CD4-positive, alpha-beta T cell treated with Interleukin-17A for 4 hours (primary cell): ENCODE measurements at places on chromosomes 2 and 18.

DNA sequence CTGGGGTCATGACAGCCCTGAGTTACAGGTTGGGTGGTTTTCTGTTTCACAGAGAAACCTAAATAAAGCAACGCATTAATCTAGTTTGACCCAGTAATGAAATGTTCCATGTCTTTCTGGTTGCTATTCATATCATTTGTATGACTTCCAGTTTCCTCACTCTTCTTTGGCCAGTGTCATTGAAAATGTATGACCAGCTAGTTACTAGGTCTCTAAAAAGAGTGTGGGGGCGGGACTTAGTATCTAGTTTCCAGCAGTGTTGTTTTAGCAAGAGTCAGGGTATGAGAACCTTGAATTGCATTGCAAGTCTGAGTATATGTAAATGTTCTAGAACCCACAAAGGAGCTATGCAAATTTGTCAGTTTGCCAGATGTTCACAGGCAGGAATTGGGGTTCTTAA lies 47.7 kb downstream of the SLC9A2 start:
- no peak for DNase-seq

DNA sequence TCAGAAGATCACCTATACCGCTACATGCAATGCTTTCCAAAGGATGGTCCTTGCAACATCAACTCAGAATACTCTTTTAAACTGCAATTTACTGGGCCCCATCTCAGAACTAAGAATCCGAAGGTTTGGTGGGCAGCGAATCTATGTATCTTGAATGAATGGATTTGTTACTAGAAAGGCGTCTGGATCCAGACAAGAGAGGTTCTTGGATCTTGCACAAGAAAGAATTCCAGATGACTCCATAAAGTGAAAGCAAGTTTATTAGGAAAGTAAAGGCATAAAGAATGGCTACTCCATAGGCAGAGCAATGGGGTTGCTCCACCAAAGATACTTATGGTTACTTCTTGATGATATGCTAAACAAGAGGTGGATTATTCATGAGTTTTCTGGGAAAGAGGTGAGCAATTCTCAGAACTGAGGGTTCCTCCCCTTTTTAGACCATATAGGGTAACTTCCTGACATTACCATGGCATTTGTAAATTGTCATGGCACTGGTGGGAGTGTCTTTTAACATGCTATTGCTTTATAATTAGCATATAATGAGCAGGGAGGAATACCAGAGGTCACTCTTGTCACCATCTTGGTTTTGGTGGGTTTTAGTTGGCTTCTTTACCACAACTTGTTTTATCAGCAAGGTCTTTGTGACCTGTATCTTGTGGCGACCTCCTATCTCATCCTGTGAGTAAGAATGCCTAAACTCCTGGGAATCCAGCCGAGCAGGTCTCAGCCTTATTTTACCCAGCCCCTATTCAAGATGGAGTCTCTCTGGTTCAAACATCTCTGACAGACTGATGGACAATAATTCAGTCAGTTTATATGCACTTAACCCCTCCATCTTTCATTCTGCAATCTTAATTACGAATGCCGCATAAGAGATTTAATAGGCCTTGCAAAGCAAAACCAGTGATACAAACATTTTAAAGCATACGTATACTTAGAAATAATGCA lies 7.5 kb upstream of the RMDN2 start:
- DNase-seq: no peak

GRCh38 chr2:2742726-2743125 lies 411.7 kb upstream of the MYT1L start:
- DNase-seq: no peak

GRCh38 chr2:323035-323434 lies 35.1 kb upstream of the ALKAL2 start:
- DNase-seq: no peak

DNA sequence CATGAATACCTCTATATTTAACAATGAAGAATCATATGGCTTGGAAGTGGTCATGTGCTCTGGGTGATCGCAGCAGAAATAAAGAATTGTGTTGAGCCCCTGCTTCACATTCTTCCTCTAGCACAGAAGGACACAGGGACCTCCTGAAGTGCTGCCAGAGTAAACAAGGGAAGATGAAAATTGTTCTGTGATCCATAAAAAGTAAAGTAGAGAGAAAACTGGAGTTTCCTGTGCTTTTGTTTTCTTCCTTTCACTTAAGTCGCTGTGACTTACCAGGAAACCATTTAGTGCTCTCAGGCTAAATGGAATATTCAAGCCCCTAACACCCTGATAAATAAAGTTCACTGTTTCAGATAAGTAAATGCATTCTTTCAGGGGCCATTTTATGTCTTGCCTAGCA lies 1173.6 kb upstream of the CHAC2 start:
- no peak for DNase-seq

DNA sequence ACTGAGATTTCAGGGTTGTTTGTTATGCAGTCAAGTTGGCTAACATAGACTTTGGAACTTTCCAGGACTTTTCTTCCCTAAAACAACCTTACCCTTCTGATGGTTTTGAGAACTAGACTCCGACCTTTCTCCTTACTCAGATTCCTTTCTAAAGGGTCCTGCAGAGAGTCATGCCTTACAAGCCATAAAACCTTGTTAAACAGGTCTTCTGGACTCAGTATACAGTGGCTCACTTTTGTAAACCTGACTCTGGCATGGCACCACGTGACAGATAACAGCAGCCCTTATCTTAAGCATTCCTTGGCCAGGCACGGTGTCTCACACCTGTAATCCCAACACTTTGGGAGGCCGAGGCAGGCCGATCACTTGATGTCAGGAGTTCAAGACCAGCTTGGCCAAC lies 253.2 kb upstream of the RAB6C start:
- DNase-seq: no peak

- no peak for DNase-seq
These were observed 27.2 kb upstream of the PDIA6 start for GRCh38 chr2:10839813-10840212.

DNA sequence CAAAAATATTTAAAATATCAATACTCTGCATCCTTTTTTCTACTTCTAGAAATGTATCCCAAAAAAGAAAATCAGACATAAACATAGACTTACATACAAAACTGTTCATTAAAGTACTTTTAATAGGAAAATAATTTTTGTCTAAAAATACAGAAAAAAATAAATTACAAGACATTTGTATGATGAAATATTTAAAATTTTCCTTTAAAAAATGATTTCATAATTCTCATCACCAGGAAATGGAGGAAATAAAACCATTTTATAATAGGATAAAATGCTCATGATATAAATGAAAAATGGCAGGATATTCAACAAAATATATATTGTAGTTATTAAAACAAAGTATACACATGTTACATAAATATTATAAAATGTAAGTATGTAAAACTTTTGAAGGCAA lies 24.4 kb downstream of the ARL5A start:
- no peak for DNase-seq
